ENCODE measurements at places on chromosomes 13 and 19.
A peak's percentile ranks its signal among the peaks of the same experiment; 100 is the strongest.

DNA sequence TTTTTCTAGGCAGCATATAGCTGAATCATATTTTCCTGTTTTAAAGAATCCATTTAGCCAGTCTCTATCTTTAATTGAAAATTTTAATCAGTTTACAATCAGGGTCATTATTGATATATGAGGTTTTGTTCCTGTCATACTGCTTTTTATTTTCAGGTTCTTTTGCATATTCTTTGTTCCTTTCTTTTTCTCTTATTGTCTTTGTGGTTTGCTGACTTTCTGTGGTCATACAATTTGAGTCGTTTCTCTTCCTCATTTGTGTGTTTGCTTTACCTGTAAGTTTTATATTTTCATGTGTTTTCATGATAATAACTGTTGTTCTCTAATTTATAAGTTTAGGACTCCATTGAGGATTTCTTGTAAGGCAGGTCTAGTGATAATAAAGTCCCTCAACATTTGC is 812.6 kb downstream of the DACH1 start:
- no peak for DNase-seq

DNA sequence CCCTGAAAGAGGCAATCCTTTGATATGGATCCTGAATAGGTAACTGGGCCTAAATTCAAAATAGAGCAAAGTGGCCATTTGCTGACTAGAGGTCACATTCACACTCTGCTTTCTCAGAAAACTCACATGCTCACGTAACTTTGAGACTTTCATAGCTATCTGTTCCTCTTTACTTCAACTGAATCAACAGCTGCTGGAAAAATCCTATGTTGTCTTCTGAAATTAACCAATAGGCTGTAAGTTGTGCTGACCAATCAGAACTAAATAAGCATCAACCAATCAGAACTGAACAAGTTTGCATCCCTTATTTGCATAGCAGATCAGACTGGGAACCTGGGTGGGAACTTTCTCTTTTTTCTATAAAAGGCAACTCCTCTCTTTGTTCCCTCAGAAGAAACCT is 24.0 kb upstream of the TBC1D4 start:
- DNase-seq, result no peak

GRCh38 chr19:10864538-10864899 is 6.8 kb upstream of the CARM1 start:
- DNase-seq, result peak; percentile 87

GRCh38 chr13:34371108-34371507 is 553.2 kb downstream of the RFC3 start:
- DNase-seq, result no peak

DNA sequence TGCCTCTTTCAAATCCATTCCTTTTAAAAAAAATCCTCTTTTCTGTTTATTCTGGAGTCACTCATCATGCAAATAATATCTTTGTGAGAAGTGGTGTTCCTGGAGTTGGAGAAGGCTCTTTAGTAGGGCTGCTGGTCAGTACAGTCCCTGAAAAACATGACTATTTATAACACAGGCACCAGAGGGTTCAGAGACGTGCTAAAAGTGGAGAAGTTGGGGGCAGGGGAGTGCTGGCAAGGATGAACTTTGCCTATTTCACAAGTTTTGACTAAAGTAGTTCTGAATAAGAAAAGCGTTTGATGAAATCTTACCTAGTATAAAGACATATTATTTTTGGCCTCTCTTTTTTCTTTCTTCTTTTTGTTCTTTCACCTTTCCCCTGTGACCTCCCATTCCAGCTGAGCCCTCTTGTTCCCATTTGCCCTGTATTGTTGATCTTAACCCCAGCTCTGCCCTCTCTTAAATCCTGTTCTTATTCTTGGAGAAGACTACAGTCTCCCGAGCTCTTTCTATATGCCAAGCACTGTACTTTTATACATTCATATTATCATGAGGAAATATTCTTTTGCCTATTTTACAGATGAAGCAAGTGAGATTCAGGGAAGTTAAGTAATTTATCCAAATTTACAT is 129.1 kb downstream of the TM9SF2 start:
- no peak for DNase-seq

GRCh38 chr19:43229315-43229714 is 23.9 kb upstream of the PSG4 start:
- DNase-seq, result no peak

DNA sequence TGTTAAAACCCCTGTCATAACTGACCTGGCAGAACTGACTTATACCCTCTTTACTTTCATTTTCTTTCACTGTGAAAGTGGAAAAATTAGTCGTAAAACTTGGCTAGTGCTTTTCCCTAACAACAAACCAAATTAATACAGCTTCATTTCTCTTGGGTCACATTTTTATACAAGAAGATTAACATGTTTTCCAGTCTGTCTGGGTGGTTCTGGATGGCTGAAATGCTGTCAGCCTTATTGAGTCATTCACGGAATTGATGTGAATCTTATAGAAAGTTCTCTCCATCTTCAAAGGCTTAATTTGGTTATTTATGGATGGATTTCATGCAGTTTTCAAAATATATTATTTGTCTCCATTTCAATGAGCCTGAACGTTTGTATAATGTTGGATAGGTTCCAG is 440.0 kb downstream of the KCTD12 start:
- no peak for DNase-seq

DNA sequence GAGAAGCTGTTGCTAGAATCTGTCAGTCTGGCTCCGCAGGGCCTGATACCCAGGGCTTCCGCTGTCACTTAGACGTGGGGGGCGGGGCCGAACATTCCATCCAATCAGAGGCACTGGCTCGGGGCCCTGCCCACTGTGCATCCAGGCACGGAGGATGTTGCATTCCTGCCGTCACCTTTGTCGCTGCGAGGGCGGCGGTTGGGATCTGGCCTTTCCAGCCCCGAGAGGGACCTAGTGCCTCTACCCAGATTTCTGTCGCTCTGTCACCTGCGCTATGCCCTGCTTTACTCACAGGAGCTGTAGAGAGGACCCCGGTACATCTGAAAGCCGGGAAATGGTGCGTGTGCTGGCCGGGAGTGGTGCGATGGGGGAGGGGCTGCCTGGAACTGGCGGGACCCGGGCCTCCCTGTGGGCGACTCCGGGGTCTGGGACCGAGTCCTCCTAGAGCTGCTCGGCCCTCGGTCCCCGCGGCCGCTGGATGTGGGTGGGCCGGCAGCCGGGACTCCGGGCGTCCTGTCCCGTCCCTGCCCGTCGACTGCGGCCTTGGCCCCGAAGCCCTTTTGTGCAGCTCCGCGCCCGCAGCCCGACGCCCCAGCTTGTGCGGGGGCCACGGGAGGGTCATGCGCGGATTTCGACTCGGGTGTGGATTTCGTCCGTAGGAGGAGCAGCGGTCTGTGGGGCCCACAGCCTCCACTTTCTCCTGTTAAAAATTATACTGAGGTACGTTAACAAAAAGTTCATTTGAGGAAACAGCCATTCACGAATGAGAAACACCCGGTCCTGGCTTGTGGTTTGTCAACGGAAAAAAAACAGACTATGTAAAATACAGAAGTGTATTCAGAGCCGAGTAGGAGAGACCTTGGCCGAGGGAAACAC is at the start of gene ZNF439:
ZNF439 (plus strand) TSS at position 133 of the 876 bp plus-strand sequence; CDS start at position 275, 142 bp downstream.
- peak; percentile 86 for DNase-seq

DNA sequence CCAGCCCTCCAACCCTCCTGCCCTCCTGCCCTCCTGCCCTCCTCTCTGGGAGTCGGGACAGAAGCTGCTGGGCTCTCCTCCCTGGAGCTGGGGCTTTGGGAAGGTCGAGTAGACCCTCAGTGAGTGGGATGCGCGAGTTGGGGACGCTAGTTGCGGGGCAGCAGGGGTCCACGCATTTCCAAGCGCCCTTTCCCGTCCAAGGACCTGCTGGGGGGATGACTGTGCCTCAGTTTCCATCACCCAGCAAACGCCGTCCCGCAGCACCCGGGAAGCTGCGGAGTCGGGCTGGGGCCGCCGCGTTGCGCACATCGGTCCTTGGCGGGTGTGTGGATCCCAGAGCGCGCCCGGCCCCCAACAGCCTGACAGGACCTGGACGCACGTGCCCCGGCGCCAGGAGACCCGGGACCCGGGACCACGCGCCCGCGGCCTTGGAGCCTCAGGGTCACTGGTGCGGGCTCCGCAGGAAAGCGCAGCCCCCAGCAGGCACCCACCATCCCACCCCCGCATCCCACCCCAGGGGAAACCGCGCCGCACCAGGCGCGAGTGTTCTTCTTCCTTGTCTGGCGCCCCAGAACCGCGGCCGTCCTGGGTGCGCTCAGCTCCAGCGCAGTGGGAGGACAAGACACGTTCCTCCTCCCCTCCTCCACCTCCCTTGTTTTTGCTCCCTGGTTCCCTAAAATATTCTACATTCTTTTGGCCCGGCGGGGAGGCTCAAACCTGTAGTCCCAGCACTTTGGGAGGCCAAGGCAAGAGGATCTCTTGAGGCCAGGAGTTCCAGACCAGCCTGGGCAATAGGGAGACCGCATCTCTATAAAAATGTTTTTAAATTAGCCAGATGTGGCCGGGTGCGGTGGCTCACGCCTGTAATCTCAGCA is 9.2 kb downstream of the ONECUT3 start:
- no peak for DNase-seq

- no peak for DNase-seq
These were observed 11.8 kb downstream of the LDLR start for GRCh38 chr19:11101057-11101456.

- no peak for DNase-seq
These were observed 14.9 kb downstream of the ZIC2 start for GRCh38 chr13:99996381-99996973.

- no peak for DNase-seq
These were observed 219.9 kb downstream of the SPRY2 start for GRCh38 chr13:80121038-80121437.

- DNase-seq, result no peak
These were observed 137.5 kb downstream of the TNFRSF19 start for GRCh38 chr13:23707674-23708073.

GRCh38 chr13:102606537-102607309 is 9.9 kb downstream of the TPP2 start:
- DNase-seq, result no peak

GRCh38 chr19:15291089-15291488 is 41.2 kb downstream of the BRD4 start:
- DNase-seq, result no peak

GRCh38 chr13:60009300-60010253 is 154.2 kb downstream of the DIAPH3 start:
- no peak for DNase-seq

DNA sequence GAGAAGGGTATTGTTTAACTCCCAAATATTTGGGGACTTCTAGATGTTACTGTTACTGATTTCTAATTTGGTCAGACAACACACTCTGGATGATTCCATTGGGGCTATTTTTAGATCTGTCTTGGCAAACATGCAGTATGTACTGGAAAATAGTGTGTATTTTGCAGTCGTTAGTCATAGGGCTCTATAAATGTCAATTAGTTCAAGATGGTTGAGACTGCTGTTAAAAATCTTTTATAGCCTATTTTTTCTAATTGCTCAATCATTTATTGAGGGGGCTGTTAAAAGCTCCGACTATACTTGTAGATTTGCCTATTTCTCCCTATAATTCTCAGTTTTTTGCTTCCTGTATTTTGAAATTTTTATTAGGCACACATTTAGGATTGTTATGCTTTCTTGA is 31.4 kb downstream of the PPP5C start:
- DNase-seq, result no peak

DNA sequence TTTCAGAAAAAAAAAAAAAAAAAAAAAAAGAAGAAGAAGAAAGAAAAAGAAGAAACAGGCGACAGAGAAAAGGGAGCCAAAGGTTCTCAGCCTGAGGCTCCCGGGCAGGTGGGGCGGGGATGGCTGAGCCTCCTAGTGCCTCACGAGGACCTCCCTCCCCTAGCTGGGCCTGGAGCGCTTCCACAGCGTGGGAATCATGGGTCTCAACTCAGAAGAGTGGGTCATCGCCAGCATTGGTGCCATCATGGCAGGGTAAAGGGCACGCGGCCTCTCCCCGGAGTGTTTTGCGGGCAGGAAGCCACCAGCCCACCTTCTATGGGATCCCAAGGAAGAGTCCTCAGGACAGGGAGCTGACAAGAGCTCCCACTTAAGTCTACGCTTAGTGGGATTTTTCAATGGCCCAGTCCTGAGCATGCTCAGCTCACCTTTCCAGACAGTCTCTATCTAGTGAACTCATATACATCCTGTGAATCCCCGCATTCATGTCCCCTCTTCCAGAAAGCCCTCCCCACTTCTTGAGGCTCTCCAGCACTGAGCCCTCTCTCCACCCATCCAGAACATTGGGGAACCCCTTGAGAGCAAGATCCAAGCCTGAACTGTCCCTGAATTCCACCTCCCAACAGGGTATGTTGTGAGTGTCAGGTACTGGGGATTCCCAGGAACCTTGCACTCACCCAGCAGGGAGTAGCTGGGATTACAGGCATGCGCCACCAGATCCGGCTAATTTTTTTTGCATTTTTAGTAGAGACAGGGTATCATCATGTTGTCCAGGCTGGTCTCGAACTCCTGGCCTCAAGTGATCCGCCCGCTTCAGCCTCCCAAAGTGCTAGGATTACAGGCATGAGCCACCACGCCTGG is 69.6 kb downstream of the ACSBG2 start:
- DNase-seq, result no peak

DNA sequence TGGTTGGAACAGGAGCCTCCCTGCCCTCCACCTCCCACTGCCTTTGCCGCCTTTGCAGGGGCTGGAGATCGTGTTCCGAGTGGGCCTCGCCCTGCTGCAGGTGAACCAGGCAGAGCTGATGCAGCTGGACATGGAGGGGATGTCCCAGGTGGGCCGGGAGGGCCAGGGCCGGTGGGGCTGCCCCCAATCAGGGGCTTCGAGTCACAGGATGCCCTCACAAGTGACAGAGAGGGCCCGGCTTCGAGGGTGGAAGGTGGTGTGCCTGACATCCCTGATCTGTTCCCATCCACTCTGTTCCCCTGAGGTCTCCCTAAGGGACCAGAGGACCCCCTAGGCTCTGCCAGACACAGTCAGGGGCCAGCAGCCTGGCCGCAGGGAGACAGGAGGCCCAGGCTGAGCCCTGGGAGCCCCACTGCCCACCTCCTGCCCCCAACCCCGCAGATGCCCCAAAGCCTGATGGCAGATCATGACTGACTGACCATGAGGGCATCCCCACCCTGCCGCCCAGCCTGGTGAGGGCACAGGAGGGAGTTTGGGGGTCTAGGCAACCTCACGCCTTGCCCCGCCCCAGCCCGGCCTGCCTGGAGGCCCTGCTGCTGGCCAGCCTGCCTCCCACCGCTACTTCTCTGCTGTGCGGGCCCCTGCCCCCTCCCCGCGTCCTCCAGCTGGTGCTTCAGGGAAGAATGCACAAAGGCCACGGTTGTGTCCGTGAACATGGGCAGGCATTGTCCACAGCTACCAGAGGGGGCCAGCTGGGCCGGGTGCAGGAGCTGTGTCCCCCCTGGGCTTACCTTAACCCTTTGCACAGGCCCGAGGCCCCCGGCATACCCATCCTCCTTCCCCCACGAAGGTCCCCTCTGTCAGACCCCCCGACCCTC is 21.8 kb downstream of the EVI5L start:
- no peak for DNase-seq

DNA sequence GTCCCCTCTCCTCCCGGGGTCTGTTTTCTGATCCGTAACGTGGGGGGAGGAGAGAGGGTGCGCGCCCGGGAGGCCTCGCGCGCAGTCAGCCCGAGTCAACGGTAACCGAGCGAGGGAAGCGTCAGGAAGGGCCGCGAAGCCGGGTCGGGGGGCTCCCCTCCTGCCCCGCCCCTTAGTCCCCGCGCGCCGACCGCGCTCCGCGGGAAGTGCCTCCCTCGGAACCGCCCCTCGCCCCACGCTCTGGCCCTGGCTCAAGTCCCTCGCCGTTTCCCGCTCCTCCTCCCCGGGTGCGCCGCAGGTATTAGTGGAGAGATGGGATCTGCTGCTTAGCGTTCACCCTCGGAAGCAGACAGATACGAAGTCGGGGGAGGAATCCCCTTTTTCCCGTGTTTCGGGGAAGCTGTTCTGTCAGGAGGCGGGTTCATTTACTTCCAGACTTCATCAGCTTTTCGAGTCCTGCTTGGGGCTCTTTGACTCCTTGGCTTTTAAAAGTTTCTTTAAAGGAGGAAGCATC is 770 bp downstream of the HNRNPM start:
- peak; percentile 25 for DNase-seq
